Neural progenitor cell (in vitro differentiated cells): ENCODE measurements at places on chromosomes 16 and 17. TPM values are rescaled to one million over a fixed set of nuclear protein-coding genes. Genes with fewer than 3 reads are reported as not detected.

GRCh38 chr17:1058423-1059130 lies 61.6 kb downstream of the TIMM22 start:
- peak; percentile 29 for DNase-seq

DNA sequence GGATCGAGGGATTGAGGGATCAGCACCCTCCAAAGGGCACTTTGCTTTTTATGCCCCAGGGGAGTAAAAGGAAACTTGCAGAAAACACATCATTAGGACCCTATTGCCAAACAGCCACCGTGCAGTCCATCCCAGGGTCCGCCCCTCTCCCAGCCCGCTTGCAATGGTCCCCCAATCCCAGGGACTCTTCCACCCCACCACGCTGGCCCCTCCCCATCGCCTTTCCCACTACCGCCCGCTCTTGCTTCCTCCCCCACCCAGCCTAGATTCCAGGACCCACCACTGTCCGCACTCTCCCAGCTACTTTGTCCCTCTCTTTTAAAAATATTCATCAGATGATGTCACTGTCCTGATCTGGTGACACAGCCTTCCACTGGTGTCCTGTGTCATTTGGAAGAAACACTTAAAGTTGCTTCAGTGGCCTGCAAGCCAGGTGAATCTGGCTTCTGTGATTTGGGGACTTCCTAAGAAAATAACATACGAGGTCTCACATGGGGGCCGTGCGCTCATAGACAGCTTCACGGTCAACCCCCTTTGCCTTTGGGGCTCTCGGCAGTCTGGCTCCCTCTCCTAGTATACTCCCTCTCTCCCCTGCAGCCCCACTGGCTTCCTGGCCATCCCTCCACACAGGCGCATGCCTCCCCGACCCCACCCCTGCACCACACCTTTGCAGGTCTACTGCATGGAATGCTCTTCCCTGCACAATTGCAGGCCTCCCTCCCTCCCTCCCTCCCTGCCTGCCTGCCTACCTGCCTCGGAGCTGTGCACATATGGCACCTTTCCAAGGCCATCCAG lies 127.9 kb downstream of the RBFOX3 start:
- DNase-seq: peak; percentile 52

DNA sequence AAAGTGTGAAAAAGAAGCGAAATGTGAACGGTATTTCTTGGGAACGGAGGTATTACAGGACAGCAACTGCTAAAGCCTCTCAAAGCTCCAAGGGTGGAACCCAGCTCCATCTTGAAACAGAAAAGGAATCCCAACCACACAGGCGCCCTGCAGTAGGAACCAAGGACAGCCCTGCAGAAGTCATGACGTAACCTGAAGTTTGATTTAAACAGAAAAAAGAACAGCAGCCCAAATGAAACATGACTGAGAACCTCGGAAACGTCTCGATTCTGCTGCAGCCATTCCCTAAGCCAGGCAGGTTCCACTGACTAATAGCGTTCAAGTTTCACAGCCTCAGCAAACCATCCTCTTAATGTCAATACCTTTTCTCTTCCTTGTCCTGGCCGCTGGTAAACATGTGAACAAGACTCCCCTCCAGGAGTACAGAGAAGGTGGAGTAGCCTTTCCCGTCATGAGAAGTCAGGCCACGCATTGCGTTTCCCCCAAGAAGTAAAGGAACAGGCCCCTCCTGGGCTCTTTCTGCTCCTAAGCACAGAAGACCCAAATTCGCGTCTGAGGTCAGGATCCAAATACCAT lies 20.1 kb downstream of the SIAH1 start:
- no peak for DNase-seq

DNA sequence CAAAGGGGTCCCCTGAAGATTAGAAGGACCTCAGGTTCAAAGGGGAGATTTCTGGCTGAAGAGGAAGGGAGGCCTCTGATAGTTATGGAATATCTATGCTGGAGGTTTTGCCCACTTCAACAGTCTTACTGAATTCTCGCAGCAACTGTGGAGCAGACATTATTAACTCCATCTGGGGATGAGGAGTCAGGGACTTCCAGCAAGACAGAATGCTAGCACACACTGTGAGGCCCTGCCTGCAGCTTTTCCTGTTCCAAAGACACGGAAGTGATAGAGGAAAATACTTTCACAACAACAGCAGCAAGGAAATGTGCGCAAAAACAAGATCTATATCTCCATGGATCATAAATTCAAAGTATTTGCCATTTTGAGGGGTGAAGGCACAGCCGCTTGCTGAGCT lies 72.8 kb downstream of the RPH3AL start:
- DNase-seq: no peak

DNA sequence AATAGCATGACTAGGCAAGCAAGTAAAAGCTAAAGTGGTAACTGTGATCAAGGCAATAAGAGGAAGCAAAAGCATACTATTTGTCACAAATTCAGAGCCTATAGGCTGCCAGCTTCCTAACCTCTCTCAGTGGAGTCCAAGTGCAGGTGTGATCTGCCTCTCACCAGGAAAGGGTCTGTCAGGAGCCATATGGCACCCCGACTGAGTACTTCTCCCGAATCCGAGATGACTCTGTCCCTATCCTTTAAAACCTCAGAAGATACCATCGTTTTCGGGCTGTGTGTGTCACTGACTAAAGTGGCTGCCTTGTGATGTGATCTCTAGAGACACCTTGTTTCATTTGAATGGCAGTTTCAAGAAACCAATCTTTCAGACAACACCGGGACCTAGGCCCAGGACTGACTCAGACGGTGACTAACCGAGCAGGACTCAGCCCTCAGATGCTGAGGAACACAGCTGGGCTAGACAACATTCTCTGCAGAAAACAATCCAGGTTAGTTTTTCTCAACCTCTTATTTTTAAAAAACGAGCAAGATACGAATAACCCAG lies 63.6 kb downstream of the SMG6 start:
- no peak for DNase-seq

- no peak for DNase-seq
Observed at GRCh38 chr16:57611181-57611580, 17.2 kb upstream of the ADGRG1 start.

DNA sequence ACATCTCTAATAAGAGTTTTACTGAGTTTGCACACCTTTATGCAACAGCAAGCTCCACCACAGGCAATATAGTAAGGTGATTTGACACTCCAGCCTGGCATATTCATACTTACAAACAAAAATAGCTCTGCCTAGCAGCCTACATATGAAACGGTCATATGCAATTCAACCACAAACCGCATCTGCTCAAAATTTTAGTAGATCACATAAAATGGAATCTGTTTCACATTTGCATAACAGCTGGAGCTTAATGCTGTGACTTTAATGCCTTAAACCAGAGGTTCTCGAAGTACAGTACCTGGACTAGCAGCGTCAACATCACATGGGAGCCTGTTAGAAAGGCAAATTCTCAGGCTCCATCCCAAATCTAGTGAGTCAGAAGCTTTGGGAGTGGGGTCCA lies 578.4 kb downstream of the CDH11 start:
- no peak for DNase-seq

DNA sequence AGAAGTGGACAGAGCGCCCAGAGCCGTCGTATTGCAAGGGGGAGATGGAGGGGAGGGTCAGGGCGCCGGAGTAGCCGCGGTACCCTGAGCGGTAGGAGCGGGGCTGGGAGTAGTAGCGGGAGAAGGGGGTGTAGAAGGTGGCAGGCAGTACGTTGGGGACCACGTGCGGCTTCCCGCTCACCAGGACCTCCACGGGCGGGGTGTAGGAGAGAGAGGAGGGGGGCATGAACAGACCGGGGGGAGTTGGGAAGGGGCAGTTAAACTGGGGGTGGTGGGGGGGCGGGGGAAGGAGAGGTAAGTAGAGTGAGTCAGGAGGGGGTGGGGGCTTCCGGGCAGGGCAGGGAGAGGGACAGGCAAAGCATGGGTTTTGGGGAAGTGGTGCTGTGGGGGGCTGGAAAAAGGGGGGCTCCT lies 16.8 kb downstream of the ST6GALNAC2 start:
- DNase-seq: no peak

- DNase-seq: no peak
Observed at GRCh38 chr17:50059759-50060273, 3.9 kb downstream of the ITGA3 start.

DNA sequence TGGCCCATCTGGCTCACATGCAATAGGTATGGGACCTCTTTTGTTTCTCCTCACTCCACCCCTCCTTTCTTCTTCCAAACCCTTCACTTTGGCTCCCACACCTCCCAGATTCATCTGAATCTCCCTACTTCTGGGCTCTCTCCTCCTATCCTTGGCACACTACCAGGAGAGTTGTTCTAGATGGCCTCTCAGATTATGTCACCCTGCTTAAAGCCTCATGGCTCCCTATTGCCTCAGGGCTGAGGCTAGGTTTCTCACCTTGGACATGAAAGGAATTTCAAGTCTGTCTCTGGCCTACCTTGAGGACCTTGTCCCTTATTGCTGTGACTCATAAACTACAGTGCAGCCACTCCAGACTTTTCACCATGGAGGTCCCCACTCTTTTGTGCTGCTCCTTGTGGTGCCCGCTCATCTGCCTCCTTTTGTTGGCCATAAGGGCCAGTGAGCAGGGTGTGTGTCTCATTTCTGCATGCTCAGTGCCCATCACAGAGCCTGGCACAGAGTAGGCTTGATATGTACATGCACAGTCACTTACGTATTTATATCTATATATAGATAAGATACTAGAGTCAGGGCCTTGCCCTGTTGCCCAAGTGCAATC lies 1.0 kb upstream of the MFAP4 start:
- DNase-seq: no peak

DNA sequence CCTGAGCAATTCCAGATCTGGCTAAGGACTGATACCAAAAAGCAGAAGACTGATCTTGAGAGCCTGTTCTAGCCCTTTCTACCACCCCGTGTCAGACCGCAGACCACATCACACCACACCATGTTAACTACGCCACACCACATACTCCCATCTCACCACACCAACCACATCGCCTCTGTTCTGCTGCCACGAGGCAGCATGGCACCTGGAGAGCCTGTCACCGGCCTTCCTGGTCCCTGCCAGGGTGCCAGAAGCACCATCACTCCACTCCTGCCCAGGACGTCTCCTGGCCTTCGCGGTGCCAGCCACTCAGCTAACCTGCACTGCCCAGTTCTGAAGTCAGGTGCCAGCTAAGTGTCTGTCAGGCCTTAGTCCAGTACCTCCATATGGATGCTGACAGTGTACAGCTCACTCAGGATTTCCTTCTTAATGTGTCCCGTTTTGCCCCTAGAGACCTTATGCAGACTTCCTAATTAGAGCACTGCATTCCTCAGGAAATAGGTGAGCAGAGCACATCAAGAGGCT lies 37.2 kb upstream of the BCAR1 start:
- DNase-seq: no peak

- no peak for DNase-seq
Observed at GRCh38 chr17:4536742-4537411, 18.3 kb downstream of the MYBBP1A start.

DNA sequence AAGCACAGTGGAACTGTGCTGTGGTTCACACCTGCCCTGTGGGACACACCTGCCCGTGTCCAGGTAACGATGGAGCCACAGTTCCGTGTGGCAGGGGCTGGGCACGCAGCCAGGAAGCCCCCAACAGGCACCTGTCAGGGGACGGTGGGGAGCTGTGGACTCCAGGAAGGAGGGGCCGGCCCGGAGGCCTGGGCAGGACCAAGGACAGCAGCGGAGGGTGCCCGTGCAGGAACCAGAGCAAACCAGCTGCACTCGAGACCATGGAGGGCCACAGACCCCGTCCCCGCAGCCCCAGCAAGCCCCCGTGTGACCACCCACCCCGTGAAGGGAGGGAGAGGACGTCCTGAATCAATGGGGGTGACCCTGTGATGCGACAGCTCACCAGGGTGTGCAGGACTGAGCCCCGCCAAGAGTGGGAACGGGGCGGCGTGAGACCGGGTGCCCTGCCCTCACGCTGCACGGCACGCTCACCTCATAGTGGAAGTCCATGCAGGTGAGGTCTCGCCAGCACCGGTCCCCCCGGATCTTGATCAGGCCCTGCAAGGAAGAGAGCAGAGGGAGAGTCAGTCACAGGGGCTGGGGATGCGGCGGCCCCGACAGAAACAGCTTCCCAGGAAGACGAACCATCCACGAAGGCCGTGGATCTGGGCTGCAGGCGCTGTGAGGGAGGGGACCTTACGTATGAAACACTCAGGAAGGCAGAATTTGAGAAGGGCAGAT lies 78.1 kb downstream of the LMF1 start:
- peak; percentile 61 for DNase-seq

GRCh38 chr17:78329263-78330059 lies 30.4 kb downstream of the SOCS3 start:
- DNase-seq: no peak

DNA sequence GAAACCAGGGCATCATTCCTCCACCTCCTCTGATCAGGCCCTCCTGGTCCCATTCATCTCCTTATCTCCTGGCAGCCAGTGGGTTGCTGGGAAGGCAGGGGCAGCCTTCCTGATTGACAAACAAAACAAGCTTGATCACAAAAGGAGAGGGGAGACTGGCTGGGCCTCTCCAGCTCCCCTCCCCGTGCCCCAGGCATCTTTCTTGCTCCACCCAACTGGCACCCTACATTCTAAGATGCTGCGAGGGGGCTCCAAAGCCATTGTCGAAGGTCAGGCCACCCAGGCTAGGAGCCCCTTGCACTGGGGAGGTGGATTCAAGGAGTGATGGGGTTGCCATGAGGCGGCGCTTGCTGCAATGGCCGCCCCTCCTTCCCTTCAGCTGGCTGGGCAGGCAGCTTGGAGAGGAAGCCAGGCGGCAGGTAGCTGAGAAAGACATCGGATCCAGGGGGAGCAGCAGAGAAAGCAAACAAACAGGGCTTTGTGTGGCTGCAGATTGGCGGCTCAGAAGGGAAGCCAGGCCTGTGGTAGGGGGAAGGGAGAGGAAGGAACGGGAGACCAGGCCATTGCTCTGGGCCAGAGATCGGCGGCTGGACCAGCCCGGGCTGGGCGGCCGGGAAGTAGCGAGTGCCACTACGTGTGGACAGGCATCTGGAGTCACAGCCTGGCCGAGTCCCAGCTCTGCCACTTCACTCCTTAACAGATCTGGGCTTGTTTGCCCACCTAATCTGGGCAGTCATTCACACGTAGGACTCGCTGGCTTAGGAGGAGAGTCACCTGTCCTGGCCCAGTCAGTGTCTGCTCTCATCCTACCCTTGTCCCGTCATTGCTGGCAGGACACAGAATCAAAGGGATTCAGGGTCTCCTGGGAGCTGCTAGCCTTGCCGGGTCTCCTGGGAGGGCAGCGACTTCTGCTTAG lies 12.3 kb downstream of the RAI1 start:
- DNase-seq: peak; percentile 85

ANKRD40CL gene
- not detected in 2 replicates for total RNA-seq

CCNF gene
- total RNA-seq: 41.6 and 67.3 TPM in 2 replicates

KRTAP2-3 gene
- total RNA-seq: not detected in 2 replicates

KCNH4 gene
- not detected in 2 replicates for total RNA-seq

PLSCR3 gene
- 6.6 and 17.5 TPM in 2 replicates for total RNA-seq
